ENCODE measurements at places on chromosomes 4 and X. TPM values are rescaled to one million over a fixed set of nuclear protein-coding genes. Genes with fewer than 3 reads are reported as not detected.

DNA sequence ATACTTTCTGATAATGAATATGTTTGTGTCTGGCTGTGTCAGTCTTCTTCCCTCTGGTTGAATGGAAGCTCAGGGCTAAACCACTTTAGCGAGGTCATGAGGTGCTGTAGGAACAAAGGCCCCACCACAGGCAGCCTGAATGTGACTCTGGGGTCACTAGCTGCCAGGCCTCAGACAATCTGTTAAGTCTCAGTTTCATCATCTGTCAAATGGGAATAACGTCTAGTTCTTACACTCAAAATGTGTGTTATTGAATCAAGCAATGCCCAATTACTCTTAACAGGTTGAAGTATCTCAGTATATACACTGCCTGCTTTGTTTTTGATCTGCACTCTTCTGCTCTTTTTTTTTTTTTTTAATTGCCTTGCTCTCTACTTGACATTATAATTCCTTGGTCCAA is 148.6 kb downstream of the STK32B start:
- no peak overlapping the region for H3K27ac ChIP-seq
- peaks cover 15% of the 10 kb centered on the region for H3K4me1 ChIP-seq
- no peak overlapping the region for H3K4me3 ChIP-seq
- H3K36me3 ChIP-seq, result peaks cover 3% of the 10 kb centered on the region
- DNase-seq, result no peak

CSAG2 gene
- not detected for total RNA-seq

GRCh38 chrX:139224953-139225665 is 305.4 kb upstream of the F9 start:
- no peak overlapping the region for H3K4me3 ChIP-seq
- H3K27me3 ChIP-seq, result peaks cover 5% of the 10 kb centered on the region
- no peak overlapping the region for H3K27ac ChIP-seq

- H3K27me3 ChIP-seq, result peaks cover 2% of the 10 kb centered on the region
- DNase-seq, result no peak
- H3K4me1 ChIP-seq, result peaks cover 13% of the 10 kb centered on the region
- H3K36me3 ChIP-seq, result no peaks in the 10 kb centered on the region
- H3K4me3 ChIP-seq, result no peak overlapping the region
Observed at GRCh38 chr4:169029947-169030346, 19.9 kb upstream of the CBR4 start.

DNA sequence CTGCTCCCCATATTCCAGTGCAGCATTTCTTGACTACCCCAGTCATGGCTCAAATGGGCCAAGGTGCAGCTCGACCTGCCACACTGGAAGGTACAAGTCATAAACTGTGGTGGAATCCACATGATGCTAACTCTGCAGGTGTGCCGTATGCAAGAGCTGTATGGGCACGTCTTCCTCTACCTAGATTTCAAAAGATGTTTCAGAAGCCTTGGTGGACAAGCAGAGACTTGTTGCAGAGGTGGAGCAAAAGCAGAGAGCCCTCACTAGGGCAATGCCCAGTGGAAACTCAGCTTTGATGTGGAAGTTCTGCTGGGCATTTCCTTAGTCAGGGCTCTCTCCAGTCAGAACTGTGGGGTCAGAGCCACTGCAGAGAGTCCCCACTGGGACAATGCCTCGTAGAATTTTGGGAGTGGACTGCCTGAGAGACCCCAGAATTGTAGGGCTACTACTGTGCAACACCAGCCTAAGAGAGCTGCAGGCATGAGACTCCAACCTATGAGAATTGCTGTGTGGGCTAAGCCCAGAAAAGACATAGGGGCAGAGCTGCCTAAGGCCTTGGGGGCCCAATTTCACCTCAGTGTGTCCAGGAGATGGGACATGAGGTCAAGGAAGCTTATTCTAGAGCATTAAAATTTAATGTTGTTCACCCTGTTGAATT is 65.7 kb downstream of the BEX3 start:
- peaks cover 36% of the 10 kb centered on the region for H3K4me1 ChIP-seq
- H3K4me3 ChIP-seq, result no peak overlapping the region
- DNase-seq, result no peak
- no peak overlapping the region for H3K27ac ChIP-seq
- no peaks in the 10 kb centered on the region for H3K27me3 ChIP-seq
- no peaks in the 10 kb centered on the region for H3K36me3 ChIP-seq

- H3K4me1 ChIP-seq, result peaks cover 5% of the 10 kb centered on the region
- H3K4me3 ChIP-seq, result no peak overlapping the region
- no peaks in the 10 kb centered on the region for H3K36me3 ChIP-seq
- DNase-seq, result no peak
- H3K27ac ChIP-seq, result no peak overlapping the region
Observed at GRCh38 chrX:8848911-8849310, 47.7 kb upstream of the FAM9A start.

- no peak overlapping the region for H3K27ac ChIP-seq
- H3K4me1 ChIP-seq, result peaks cover 3% of the 10 kb centered on the region
- no peak overlapping the region for H3K4me3 ChIP-seq
- peaks cover 4% of the 10 kb centered on the region for H3K36me3 ChIP-seq
- no peak for DNase-seq
Observed at GRCh38 chr4:183971929-183972490, 66.9 kb downstream of the STOX2 start.

GRCh38 chr4:6710282-6710681 is 617 bp upstream of the MRFAP1L1 start:
- peaks cover 10% of the 10 kb centered on the region for H3K36me3 ChIP-seq
- peaks cover 47% of the 10 kb centered on the region for H3K4me1 ChIP-seq
- H3K27me3 ChIP-seq, result peaks cover 3% of the 10 kb centered on the region
- no peak for DNase-seq
- peak overlapping the region; percentile 94 for H3K27ac ChIP-seq

MAGEA10 gene
- not detected for total RNA-seq

DNA sequence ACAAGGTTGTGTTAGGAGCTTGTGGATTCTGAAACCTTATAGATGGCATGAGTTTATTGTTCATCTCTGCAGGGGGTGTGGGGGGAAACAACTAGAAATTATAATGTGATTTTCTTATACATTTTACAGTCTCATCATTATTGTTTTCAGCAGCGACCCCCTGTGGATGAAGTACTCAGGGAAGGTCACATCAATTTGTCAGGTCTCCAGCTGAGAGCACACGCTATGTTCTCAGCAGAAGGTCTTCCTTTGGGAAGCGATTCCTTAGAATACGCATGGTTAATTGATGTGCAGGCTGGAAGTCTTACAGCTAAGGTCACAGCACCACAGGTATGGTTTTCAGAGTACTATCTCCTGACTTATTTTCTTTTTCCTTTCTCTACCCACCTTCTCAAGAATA is 72.2 kb downstream of the BLTP1 start:
- no peak for DNase-seq
- H3K27ac ChIP-seq, result no peak overlapping the region
- no peaks in the 10 kb centered on the region for H3K4me1 ChIP-seq
- no peak overlapping the region for H3K4me3 ChIP-seq

TBX22 gene
- not detected for total RNA-seq

GRCh38 chr4:75630174-75630936 is at the start of gene CDKL2:
Gene CDKL2, minus strand, starts transcription at chr4:75630528. Its CDS starts 4,540 bp downstream, at chr4:75625988.
- H3K4me1 ChIP-seq, result peaks cover 16% of the 10 kb centered on the region
- DNase-seq, result no peak
- H3K27me3 ChIP-seq, result no peaks in the 10 kb centered on the region
- H3K4me3 ChIP-seq, result peak within 1 kb of the TSS; percentile 91
- no peaks in the 10 kb centered on the region for H3K36me3 ChIP-seq
- peak within 1 kb of the TSS; percentile 85 for H3K27ac ChIP-seq

GRCh38 chr4:113212613-113213012 is 163.2 kb downstream of the ANK2 start:
- DNase-seq, result no peak
- peaks cover 24% of the 10 kb centered on the region for H3K4me1 ChIP-seq
- H3K4me3 ChIP-seq, result no peak overlapping the region
- peaks cover 2% of the 10 kb centered on the region for H3K36me3 ChIP-seq

DNA sequence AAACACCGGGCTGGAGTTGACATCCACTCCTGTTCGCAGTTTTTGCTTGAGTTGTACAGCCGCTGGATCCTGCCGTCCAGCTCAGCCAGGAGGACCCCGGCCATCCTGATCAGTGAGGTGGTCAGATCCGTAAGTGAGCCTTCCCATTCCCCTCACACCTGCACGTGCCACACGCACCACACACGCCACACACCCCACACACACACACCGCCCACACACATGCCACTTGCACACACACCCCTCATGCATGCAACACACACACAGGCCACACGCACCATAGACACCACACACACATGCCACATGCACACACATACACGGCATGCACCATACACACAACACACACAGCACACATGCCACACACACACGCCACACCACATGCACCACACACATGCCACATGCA is 20.1 kb upstream of the MSANTD1 start:
- peaks cover 3% of the 10 kb centered on the region for H3K4me1 ChIP-seq
- peak; percentile 67 for DNase-seq
- H3K27ac ChIP-seq, result no peak overlapping the region
- H3K27me3 ChIP-seq, result no peaks in the 10 kb centered on the region
- no peak overlapping the region for H3K4me3 ChIP-seq

GRCh38 chrX:57900975-57901374 is 9.3 kb downstream of the ZXDA start:
- H3K36me3 ChIP-seq, result no peaks in the 10 kb centered on the region
- no peak overlapping the region for H3K27ac ChIP-seq
- no peak overlapping the region for H3K4me3 ChIP-seq
- H3K27me3 ChIP-seq, result no peaks in the 10 kb centered on the region
- DNase-seq, result no peak

- no peak overlapping the region for H3K4me3 ChIP-seq
- DNase-seq, result no peak
- H3K36me3 ChIP-seq, result no peaks in the 10 kb centered on the region
- no peaks in the 10 kb centered on the region for H3K27me3 ChIP-seq
Observed at GRCh38 chrX:8914681-8915080, 113.5 kb upstream of the FAM9A start.

PDE6B gene
- 2.3 TPM for total RNA-seq

GRCh38 chr4:48986654-48987164 is 634 bp downstream of the CWH43 start:
- no peak overlapping the region for H3K4me3 ChIP-seq
- no peaks in the 10 kb centered on the region for H3K36me3 ChIP-seq
- no peak overlapping the region for H3K27ac ChIP-seq
- H3K4me1 ChIP-seq, result no peaks in the 10 kb centered on the region

- H3K36me3 ChIP-seq, result peaks cover 3% of the 10 kb centered on the region
- H3K27ac ChIP-seq, result no peak overlapping the region
- no peaks in the 10 kb centered on the region for H3K27me3 ChIP-seq
Observed at GRCh38 chr4:33160126-33160525, 2440.0 kb downstream of the PCDH7 start.

GRCh38 chrX:39862963-39863362 is 234.8 kb downstream of the BCOR start:
- peaks cover 15% of the 10 kb centered on the region for H3K4me1 ChIP-seq
- no peaks in the 10 kb centered on the region for H3K27me3 ChIP-seq
- H3K36me3 ChIP-seq, result no peaks in the 10 kb centered on the region
- no peak overlapping the region for H3K4me3 ChIP-seq

NPY2R gene
- not detected for total RNA-seq

DNA sequence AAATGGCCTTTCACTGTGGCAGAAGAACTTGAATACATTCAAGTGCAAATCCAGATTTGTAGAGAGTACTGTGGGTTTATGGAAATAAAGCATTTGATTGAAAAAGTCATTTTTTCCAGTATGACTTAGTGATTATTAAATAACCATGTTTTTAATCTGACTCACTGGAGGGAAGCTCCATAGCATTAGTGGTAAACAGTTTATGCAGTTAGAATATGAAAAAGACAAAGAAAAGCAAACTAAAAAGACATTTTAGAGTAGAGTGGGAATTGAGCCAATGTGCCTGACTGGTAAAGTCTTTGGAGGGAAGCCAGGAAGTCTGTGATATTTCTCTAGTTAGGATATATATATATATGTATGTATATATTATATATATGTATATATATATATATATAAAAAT is 53.4 kb downstream of the FAT4 start:
- no peaks in the 10 kb centered on the region for H3K36me3 ChIP-seq
- no peaks in the 10 kb centered on the region for H3K27me3 ChIP-seq
- peaks cover 36% of the 10 kb centered on the region for H3K4me1 ChIP-seq
- peak overlapping the region; percentile 57 for H3K4me3 ChIP-seq
- peak overlapping the region; percentile 86 for H3K27ac ChIP-seq

DNA sequence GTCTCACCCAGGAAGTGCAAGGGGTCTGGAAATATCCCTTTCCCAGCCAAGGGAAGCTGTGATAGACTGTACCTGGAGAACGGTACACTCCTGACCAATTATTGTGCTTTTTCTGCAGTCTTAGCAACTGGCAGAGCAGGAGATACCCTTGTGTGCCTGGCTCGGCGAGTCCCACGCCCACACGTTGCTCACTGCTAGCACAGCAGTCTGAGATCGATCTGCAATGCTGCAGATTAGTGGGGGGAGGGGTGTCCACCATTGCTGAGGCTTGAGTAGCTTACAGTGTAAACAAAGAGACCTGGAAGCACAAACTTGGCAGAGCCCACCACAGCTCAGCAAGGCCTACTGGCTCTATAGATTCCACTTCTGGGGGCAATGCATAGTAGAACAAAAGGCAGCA is 138.5 kb downstream of the CHRDL1 start:
- H3K4me1 ChIP-seq, result no peaks in the 10 kb centered on the region
- no peaks in the 10 kb centered on the region for H3K36me3 ChIP-seq
- H3K27ac ChIP-seq, result no peak overlapping the region
- no peak for DNase-seq

GRCh38 chrX:105765691-105766090 is 56.6 kb upstream of the NRK start:
- no peak for DNase-seq
- H3K4me1 ChIP-seq, result no peaks in the 10 kb centered on the region
- no peaks in the 10 kb centered on the region for H3K36me3 ChIP-seq
- no peaks in the 10 kb centered on the region for H3K27me3 ChIP-seq

DNA sequence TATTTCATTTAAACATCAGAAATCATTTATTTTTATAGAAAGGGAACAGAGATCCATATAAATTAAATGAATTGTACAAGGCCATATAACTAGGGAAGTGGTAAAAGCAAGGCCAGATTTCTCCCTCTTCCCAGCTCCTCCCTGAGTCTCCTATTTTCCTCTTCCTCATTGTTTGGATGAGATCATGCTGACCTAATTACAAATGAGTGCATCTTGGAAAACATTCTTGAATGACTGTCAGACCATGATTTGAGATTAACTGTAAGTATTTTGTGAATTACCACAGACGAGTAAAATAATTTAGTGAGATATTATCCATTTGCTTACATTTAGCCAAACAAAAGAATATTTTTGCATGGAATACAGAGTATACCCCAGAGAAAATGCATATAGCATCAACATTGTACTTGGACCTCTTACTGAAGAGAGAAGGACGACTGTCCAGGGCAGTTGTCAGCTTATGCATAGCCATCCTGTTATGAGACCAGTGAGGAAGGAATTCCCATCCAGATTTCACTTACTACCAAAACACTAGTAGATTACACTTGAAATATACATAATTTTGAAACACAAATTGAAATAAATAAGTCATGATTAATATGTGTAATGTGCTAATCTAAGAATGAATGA is 47.3 kb downstream of the SLAIN2 start:
- H3K27ac ChIP-seq, result no peak overlapping the region
- H3K4me1 ChIP-seq, result peaks cover 20% of the 10 kb centered on the region
- H3K4me3 ChIP-seq, result no peak overlapping the region
- H3K27me3 ChIP-seq, result no peaks in the 10 kb centered on the region
- no peak for DNase-seq
- peaks cover 8% of the 10 kb centered on the region for H3K36me3 ChIP-seq

CPE gene
- 269 TPM for total RNA-seq
